Stimulated activated CD4-positive, alpha-beta T cell treated with anti-CD3 and anti-CD28 coated beads, TNF-alpha, amount 100 ng/mL, for 24 hours (primary cell): ENCODE measurements at places on chromosomes 5 and 9.

DNA sequence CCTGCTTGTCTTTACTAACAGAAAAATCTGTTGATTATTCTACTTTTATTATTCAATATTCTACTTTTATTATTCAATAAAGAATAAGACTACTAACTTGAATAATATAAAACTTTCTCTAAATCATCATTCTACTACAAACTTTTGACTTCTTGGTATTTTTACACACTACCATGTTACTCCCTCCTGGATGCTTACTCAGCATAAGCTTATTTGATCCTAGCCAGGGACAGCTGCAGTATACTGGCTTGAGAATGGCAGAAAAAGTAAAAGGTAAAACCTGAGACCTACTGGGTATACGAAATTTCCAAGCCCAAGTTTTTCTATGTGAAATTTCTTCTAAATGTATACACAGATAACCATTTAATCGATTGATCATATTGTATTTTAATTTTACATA, 26.1 kb downstream of the PGGT1B start:
- DNase-seq, result no peak

DNA sequence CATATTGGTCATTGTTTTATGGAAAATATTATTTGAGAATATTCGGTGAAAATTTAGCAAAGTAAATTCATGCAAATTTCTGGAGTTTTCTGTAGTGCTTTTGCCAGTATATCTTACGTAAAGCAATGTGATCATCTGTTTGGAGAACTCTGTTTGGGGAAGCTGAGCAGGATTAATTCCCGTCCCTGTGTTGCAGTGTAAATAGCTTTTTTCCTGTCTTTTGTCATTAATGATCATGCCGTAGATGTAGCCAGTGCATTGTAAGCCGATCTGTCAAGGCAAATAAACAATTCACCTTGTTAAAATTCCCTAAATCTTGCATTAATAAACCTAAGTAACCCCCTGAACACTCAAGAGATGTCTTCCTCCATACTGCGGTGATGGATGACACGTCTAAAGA, 39.2 kb downstream of the PPIC start:
- no peak for DNase-seq

DNA sequence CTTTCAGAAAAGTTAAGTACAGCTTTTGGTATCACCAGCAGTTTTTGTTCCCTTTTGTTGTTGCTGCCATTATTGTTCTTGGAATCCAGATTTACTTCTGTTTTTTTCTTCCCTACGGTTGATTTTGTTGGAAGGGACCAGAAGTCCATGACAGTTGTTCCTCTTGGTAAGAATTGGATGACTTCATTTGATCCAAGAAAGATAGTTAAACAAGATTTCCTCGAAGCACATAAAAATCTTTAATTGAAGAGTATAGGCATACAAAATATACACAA, 65.4 kb downstream of the CDC42SE2 start:
- DNase-seq, result no peak

DNA sequence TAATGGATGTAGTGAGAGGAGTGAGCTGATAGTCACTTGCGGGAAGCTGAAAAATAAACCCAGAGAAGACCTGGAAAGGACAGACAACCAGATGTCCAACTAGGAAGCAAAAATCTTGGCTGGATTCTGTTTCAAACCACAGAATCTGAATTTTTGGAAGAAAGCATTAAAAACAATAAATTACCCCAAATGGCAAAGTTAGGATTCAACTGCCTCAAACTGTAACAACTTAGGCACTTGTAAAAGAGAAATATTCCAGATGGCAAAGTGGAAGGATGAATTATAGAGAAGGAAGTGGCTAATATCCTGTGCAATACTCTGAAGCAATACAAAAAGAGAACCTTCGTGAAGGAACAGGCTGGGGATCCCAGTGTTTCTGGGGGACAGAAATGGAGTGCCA, 46.8 kb upstream of the SLIT3 start:
- no peak for DNase-seq

GRCh38 chr5:69285448-69286116, 47.0 kb downstream of the CCDC125 start:
- no peak for DNase-seq

- DNase-seq, result no peak
Observed at GRCh38 chr5:71892641-71893365, 173.7 kb downstream of the CARTPT start.

- no peak for DNase-seq
Observed at GRCh38 chr5:135864503-135865435, 30.3 kb downstream of the SLC25A48 start.

DNA sequence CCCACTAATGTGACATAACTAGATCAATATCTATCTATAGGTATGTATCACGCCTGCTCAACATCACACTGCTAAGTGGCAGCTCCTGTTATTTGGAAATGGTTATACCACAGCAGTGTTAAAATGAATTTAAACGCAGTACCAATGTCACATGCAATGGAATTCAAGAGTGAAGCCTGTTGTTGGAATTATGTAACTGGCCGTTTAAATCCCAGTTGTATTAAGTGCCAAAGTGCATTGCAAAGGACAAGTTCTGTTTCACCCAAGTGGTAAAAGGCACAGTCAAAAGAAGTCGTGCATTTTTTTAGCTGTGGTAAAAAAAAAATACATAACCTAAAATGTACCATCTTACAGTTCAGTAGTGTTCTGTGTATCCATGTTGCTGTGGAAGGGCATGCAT, 4.3 kb downstream of the NTRK2 start:
- no peak for DNase-seq

- no peak for DNase-seq
Observed at GRCh38 chr9:13570068-13570974, 290.8 kb upstream of the MPDZ start.

DNA sequence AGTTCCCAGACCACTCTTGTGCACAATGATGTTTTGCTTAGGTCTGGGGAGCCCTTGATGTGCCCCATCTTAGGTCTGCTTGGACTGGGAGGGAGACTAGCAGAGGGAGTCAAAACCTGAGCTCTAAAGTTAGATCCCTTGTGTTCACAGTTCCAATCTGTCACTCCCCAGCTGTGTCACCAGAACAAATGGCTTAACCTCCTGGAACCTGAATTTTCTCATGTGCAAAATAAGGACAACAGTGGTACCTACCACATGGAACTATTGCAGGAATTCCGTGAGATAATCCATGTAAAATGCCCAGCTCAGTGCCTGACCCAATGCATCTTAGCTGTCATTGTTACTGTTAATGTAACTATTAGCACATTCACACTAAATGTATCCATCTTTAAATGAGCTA, 45.5 kb downstream of the GALNT10 start:
- no peak for DNase-seq

DNA sequence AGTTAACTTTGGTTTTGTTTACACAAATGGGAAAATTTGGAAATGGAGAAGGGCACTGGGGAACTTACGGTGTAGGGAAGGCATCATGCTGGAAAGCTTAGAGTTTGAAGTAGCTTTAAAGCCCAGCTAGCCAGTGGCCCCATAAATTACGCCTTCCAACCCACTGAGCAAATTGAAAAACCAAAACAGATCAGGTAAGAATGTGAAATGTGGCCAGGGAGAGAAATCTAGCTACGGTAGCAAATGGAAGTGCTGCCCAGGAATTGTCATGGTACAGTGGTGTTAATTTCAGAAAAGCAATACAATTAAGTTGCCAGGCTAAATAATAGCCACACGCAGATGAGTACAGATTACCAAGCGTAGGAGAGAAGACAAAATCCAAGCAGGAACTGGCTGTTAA, 654.8 kb downstream of the PRELID2 start:
- no peak for DNase-seq

DNA sequence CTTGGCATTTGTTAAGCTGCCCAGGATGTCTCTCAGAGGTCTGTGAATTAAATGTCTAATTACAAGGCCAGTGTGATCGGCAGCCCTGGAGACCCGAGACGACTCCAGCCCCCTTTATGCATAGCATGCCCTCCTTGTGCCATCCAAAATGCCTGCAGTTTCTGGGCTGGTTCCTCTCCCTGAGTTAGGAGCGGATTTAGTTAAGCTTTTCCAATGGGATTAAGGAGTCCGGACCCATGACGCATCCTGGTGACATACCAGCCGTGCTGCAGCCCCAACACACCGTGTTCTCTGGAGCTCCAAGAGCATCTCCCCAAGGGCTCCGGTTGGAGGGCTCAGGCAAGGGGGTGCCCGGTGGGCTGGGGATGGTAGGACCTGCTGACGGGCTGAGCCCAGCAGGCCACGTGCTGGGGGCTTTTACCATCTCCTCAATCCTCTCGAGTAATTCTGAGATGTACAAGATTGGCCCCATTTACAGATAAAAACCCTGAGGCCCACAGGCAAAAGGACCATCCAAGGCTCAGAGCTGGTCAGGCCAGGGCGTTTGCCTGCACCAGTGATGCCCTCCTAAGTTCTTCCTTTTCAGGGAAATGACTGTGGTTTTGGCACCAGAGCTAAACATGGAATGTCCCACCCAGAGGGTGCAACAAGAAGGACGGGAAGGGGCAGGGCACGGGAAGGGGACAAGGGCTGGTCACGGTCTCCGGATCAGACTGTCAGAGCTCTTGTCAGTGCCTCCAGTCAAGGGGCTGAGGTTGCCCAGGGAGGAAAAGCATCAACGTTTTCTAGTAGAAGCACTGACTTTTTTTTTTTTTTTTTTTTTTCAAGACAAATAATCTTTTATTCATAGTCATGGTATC, 82.6 kb upstream of the PHYKPL start:
- no peak for DNase-seq

- no peak for DNase-seq
Observed at GRCh38 chr9:98108531-98109031, 10.4 kb downstream of the TRIM14 start.

GRCh38 chr5:126462239-126463014, 39.2 kb downstream of the GRAMD2B start:
- DNase-seq, result no peak

- no peak for DNase-seq
Observed at GRCh38 chr9:109872901-109873300, 92.9 kb downstream of the PALM2AKAP2 start.

DNA sequence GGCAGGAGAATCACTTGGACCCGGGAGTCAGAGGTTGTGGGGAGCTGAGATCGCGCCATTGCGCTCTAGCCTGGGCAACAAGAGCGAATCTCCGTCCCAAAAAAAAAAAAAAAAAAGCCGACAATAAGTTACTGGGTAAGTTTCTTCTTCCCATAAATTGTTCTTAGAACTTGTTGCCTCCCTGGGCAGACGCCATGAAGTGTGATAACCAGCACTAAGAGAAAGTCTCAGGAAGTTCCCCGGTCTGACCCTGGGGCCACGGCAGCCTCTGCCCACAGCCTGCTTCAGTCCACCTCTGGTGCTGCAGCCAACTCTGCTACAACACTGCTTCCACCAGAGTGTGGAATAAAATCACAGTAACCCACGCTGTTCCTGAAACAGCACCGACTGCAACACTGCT, 19.1 kb downstream of the LPCAT1 start:
- no peak for DNase-seq

GRCh38 chr9:79662537-79662956, 90.8 kb downstream of the TLE4 start:
- DNase-seq, result no peak

- peak; percentile 85 for DNase-seq
Observed at GRCh38 chr5:138213161-138214029, at the start of gene CDC23. Gene CDC23 (minus strand): TSS chr5:138213323. CDS start chr5:138213312, 11 bp downstream.

DNA sequence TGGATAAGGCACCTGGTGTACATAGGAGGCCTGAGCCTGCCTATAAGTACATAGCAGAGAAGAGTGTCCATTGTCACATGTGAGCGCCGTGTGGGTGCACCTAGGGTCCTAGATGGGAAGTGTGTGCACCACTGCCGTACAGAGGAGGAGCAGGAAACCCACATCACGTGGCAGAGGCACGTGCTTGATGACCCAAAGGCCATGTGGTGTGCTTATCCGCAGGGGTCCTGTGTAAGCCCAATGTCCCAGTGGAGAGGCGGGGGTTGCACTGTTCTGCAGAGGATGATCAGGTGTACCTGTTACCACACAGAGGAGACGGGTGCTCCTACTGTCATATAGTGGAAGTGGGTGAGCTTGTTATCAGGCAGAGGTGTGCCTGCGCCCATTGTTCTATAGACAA, 354.1 kb upstream of the IRX2 start:
- DNase-seq, result no peak

- DNase-seq, result no peak
Observed at GRCh38 chr5:51452562-51452961, 69.3 kb downstream of the ISL1 start.

GRCh38 chr5:114223866-114224265, 138.0 kb upstream of the KCNN2 start:
- no peak for DNase-seq

- DNase-seq, result no peak
Observed at GRCh38 chr9:76415731-76416130, 21.5 kb upstream of the RFK start.

DNA sequence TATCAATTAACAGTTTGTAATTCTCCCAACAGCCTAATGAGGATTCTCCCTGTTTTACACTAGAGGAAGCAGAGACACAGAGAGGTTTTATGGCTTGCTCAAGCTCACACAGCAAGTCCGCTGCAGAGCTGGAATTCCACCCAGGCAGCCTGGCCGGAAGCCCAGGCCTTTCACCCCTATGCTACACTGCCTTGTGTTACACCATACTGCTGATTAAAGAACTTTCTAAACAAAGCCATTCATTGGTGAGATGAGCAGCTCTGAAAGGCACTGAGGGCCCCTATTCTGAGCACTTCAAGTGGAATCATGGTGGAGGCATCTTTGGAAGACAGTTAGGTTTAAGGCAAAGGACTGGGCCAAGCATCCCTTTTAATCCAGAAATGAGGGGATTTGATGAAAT, 14.7 kb upstream of the LARP1 start:
- DNase-seq, result no peak

DNA sequence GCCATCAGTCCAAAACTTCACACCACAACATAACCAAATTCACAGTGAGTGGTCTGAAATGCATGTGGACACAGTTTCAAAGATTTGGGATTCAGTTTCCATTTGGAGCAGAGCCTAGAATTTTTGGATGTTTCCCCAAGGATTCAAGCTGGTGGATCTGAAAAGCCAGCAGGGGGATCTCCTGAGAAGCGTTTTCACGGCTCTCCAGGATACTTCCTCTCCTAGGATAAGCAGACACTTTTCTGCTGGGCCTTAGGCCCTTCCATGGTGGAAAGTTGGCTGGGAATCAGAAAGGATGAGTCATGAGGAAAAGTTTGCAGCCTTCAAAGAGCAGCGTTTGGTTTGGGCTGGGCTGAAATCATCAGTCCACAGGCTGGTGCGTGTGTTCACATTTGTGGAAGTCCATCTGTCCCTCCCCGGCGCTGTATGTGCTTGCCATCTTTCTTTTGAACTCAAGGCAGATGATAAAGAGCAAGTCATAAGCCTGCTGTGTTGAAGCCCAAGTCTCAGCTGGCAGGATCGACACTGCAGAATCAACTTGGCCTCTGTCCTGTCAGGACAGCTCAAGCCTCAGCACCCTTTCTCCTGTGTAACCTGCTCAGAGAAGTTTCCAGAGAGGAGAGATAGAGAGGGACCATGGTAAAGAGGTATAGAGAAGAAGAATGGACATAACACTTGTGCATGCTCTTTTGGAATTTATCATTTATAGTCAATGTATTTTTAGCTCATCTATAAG, 152.6 kb upstream of the MSX2 start:
- DNase-seq, result no peak
